Kidney (tissue), 22 donors: ENCODE measurements at places on chromosomes 12 and 14.

- no peak for DNase-seq
These were observed 1.7 kb downstream of the MGST1 start for GRCh38 chr12:16349131-16349460.

DNA sequence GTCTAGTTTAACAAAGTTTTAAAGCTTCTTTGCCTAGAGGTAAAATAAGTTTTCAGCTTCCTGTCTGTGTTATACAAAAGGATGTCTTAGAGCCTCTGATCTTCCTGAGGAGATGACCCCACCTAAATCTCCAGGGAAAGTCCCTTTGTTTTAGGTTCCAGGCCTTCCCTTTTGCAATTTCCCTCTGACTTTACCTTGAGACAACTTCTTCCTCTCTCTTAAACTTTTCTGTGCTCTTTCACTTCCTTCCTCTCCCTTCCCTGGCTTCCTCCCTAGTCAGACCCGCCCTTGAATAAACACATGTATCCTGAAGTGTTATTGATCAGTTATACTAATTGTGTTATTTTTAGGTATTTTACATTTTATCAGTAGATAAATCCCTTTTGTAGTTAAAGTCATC is 134.8 kb downstream of the DYRK2 start:
- no peak for DNase-seq

DNA sequence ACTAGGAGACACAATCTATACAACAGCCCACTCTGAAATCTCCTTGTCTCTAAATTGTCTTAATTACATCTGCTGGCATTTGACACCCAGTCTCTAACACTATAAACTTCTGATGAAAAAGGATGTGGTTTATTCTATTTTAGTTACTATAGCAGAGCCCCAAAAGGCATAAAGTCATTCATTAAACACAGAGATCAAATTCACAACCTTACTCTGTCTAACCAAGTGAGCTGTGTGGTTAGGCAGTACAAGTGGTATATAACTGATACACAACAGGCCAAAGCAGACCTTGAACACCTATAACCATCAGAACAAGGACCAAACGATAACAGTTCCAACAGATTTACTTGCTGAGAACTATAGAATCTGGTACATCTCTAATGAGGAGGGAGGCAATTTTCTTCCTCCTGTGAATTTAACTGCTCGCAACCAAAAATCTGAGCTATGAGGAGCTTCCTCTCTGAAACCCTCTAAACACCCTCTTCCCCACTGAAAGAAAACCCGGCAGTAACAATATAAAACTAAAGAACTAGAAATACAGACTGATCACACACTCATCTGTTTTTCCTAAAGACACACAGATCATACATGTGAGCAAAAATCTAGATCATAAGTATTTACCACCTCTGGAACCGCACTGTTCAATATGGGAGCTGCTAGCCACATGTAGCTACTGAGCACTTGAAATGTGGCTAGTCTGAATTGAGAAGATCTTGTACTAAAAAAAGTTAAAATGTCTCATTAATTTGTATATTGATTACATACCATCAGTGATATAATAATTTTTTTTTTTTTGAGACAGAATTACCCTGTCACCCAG is 17.7 kb downstream of the SPPL3 start:
- DNase-seq = no peak

- DNase-seq = no peak
These were observed 251.3 kb downstream of the SLC16A7 start for GRCh38 chr12:59847127-59847526.

- DNase-seq = peak; percentile 54
These were observed 11.6 kb upstream of the CCDC85C start for GRCh38 chr14:99615497-99616157.

GRCh38 chr12:54413284-54414190 is 5.5 kb downstream of the ITGA5 start:
- no peak for DNase-seq

- DNase-seq = no peak
These were observed 73.2 kb downstream of the RCOR1 start for GRCh38 chr14:102665621-102666020.

GRCh38 chr14:59265808-59266207 is 77.3 kb downstream of the DAAM1 start:
- DNase-seq = no peak

GRCh38 chr12:26520109-26520508 is 312.9 kb downstream of the ITPR2 start:
- no peak for DNase-seq

DNA sequence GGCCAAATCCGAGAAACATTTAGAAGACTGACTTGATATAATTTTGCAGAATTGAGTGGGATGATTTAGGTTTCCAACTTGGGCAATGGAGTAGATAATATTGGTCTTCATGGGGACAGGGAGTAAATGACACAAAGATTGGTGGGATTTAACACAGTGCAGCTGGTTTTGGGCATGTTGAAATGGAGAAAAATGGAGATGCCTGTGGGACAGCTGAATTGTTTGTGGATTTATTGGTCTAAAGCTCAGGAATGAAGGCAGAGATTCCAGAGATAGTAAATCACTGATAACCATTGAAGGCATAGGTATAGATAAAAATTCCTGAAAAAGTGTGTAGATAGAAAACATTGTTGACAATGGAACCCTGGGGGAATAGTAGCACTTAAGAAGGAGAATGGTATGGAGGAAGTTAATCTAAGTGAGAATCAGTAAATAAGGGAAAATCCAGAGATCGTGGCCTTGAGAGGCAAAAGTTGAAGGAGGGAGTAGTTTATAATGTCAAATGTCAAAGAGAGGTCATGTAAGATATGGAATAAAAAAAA is 120.9 kb upstream of the ATP2B1 start:
- no peak for DNase-seq

GRCh38 chr12:114444422-114445279 is 38.7 kb upstream of the TBX5 start:
- no peak for DNase-seq

DNA sequence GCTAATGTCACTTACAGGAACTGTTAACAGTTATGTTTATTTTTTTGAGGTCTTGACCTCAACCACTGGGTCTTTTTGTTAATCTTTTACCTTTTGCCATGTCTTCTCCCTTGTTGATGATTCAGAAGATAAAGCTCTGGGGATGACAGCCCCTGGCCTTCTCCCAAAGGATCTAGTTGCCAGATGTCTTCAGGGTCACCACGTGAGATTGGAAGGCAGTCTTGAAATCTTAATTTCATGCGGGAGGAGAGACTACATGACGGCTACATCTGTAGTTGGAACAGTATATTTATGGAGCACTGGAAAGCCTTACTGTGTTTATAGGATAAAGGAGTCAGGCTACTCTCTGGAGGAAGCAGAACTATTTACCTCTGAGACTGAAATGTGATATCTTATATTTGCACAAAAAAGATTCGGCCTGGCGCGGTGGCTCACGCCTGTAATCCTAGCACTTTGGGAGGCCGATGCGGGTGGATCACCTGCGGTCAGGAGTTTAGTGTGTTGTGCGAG is 5.6 kb downstream of the MLEC start:
- no peak for DNase-seq

DNA sequence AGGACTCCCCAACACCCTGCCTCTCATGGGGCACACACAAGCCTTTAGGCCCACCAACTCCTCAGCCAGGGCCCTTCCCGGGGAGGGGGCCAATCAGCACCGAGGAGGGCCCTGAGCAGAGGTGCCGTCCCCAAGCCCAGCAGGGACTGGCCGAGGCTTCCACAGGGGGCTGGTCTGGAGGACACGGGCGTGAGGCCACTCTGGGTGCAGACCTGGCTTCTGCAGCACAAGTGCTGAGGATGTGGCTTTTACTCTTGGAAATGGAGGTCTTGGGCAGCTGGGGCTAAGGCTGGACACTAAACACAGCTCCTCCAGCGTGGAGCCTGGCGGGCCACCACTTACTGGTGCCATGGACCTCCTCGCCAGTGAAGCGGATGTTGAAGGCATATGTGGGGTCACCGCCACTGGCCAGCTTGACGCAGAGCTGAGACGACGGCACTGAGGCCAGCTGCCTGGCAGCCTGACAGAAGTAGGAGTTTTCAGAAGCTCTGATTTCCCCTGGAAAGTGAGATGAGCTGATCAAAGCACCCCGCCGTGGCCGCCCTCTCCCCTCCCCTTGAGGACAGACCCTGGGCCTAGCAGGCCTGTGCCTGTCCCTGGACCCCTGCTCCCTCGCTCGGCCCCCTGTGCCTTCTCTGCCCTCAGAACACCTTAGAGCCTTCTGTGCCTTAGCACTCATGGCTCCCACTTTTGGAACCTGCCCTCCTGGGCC is 44.0 kb downstream of the TRAFD1 start:
- no peak for DNase-seq

- DNase-seq = no peak
These were observed 31.2 kb downstream of the HVCN1 start for GRCh38 chr12:110657747-110658146.

GRCh38 chr14:76121089-76121748 is 30.5 kb upstream of the GPATCH2L start:
- no peak for DNase-seq

GRCh38 chr14:72480464-72481243 is 413.2 kb downstream of the DPF3 start:
- DNase-seq = peak; percentile 52

DNA sequence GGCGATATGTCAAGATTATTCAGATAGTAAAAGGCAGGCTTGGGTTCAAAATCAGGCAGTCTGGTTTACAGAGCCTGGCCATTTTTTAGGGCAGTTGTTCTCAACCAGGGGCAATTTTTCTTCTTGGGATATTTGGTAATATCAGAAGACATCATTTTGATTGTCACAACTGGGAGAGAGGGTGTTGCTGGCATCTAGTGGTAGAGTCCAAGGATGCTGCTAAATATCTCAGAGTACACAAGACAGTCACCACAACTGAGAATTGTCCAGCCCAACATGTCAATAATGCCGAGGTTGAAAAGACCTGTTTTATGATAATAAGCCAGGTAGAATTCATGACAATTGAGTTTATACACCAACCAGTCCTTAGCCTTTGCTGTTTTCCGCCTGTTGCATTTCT is 733.9 kb downstream of the NRXN3 start:
- DNase-seq = no peak

- no peak for DNase-seq
These were observed 5.3 kb downstream of the STYK1 start for GRCh38 chr12:10668526-10668925.

- DNase-seq = no peak
These were observed 4.5 kb downstream of the ARF6 start for GRCh38 chr14:49897414-49897813.

DNA sequence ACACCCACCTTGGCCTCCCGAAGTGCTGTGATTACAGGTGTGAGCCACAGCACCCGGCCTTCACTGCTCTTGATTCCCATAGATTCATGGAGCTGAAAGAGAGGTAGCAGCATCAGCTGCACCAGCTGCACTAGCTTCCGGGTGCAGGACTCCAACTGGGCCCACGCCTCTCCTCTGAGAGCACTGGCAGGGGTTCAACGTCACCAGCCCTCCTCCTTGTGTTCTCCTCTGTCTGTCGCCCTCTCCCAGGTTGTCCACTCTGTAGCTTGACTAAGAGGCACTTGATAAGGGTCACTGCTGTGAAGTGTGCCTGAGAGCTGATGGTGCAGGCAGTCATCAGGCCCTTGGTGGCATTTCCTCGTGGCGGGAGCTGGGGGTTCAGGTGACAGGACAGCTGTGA is 28.3 kb downstream of the MLXIP start:
- DNase-seq = peak; percentile 32

DNA sequence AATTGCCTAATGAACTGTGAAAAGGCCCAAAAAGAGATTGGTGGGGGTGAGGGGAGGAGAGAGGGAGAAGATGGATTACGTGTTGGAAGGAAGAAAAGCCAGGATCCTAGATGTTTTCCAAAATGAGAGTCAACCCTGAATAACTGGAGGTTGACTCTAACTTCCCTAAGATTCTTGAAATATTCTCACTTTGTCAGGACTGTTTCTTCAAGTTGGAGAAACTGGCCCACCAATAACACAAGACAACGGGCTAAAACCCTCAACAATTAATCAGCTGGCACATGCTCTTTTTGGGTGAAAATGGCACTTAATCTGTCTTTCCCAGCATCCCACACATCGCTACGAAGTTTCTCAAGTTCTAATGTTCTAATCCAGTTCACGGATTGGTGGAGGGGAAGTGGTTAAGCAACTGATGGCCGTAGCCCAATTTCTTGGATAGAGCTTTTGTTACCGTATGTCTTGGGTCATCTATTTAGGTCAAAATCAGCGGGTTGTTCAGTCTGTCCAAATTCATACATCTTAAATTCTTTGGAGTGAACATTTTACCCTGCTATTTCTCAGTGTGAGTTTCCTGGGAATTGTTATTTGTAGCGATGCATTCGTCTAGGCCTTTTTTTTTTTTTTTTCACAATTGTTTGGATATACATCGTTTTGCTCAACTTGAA is 49.0 kb downstream of the GPHB5 start:
- no peak for DNase-seq

DNA sequence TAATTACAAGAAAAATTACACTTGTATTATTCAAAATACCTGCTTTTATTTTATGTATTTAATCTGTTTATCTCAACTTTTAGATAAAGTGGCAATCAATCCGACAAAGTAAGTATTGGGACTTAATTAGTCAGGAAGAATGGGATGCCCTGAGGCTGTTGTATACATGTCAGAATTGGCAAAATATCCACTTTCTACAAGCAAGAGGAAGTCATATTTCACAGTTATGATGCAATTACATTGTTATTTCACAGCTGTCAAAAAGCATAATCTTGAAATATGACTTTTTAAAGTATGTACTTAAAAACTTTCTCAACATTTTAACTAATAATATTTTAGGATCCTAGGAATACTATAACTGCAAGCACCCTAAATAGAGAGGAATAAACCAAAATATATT is 357.1 kb upstream of the MGAT4C start:
- DNase-seq = peak; percentile 15

DNA sequence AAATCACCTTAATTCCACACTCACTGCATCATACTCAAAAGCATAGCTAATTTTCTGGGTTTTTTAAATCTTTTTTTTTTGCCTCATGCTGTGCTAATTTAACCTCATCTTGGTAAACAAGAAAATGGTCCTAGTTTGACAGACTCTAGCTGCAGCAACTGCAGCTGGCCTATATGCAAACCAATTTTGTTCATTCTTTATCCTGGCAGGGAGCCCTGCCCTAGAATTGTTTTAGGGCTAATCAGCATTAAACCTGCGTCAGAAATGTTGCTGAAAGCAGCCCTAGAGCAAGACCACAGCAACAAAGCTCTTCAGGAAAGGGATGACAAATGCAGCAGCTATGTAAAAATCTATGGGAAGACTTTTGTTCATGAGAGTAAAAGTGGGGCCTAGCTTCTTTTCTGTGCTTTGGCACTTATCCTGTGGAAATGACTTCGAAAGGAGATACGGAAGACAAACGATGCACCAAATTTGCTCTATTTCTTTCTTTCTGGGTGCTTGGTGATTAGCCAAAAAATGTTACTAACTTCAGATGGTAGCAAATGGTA is 72.2 kb downstream of the DENND5B start:
- no peak for DNase-seq

- no peak for DNase-seq
These were observed 11.9 kb upstream of the LRP1-AS start for GRCh38 chr12:57159311-57159710.

- peak; percentile 21 for DNase-seq
These were observed 58.8 kb downstream of the TRMT5 start for GRCh38 chr14:60922050-60922449.
